Stimulated activated CD4-positive, alpha-beta T cell treated with anti-CD3 and anti-CD28 coated beads, Interleukin-1b, Interleukin-23, amount 100 ng/mL, for 24 hours (primary cell): ENCODE measurements at places on chromosomes 16 and 17.

DNA sequence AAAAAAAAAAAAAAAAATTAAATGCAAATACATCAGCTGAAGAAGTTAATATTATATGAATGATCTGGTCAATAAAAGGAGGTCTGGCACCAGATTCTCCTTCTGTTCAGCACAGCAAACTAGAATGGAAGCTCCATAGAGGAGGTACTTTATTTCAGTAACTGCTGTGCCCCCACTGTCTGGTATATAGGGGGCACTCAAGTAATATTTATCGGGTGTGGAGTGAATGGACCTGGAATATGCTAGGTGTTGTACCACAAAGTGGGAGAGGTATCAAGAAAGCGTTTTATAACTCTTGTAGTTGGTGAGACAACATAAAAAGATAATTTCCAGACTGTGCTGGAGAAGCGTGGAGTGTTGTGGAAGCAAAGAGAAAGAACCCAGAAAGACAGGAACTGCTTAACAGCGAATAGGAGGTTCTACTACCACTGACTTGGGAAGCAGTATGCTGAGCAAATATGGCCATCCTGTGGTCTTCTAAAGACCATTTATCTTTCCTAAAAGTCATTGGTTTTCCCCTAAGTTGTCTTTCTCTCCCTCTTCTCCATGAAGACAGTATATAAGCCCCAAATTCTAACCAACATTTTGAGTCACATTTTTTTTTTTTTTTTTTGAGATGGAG, 12.2 kb upstream of the PRKCA start:
- DNase-seq: no peak

GRCh38 chr17:28963055-28963611, 11.8 kb upstream of the PHF12 start:
- DNase-seq: no peak

GRCh38 chr17:72604518-72604917, 483.7 kb downstream of the SOX9 start:
- no peak for DNase-seq

- no peak for DNase-seq
These were observed 9.5 kb downstream of the CYB5D2 start for GRCh38 chr17:4152471-4152870.

DNA sequence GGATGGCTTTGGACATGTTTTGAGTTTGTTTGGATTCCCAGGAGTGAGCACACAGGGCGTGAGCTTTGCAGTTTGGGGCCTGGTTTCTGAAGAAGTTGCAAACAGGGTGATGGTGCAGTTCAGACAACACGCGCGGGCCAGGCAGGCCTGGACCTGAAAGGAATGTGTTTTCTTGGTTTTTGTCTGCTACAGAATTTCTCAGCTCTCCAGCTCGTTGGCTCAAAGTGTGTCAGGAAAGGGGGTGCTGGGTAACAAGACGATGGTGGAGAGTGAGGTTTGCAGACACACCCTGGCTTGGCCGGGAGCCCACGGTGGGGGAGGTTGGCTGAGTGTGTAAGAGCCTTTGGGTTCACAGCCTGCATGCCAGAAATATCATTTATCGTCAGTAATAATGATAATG, 82.3 kb downstream of the CMIP start:
- DNase-seq: no peak

GRCh38 chr16:49351096-49351487, 22.5 kb upstream of the C16orf78 start:
- no peak for DNase-seq

- DNase-seq: no peak
These were observed 170.4 kb downstream of the IRX3 start for GRCh38 chr16:54116124-54116655.

DNA sequence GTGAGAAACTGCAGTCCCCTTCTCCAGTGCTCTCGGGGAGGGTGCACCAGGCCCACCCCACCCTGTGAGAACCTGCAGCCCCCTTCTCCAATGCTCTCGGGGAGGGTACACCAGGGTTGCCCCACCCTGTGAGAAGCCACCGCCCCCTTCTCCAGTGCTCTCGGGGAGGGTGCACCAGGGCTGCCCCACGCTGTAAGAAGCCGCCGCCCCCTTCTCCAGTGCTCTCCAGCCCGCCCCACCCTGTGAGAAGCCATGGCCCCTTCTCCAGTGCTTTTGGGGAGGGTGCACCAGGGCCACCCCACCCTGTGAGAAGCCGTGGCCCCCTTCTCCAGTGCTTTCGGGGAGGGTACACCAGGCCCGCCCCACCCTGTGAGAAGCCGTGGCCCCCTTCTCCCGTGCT, 12.1 kb downstream of the SPATA33 start:
- DNase-seq: no peak

DNA sequence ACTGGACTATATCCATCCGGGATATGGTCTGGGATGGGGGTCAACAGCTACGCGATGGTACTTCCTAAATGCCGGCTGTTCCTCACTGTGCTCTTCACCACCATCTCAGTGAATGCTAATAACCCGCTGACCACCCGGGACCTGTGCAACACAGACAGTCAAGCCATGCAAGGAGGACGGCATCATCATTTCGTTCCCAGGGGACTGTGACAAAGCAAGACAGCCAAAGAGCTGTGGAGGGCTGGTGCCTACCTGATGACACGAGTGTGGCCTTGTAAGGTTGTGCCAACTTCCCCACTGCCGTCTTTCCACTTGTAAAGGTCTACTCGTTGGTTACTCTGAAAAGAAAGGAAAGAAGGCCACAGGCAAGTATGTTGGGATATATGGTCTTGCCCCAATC, 33.7 kb downstream of the WDR59 start:
- DNase-seq: no peak

GRCh38 chr16:30534368-30535105, at the start of gene ZNF747:
Gene ZNF747, minus strand, starts transcription at chr16:30534858. Its CDS starts 179 bp downstream, at chr16:30534679.
- peak; percentile 84 for DNase-seq

GRCh38 chr16:51008037-51008436, 143.0 kb downstream of the SALL1 start:
- no peak for DNase-seq

DNA sequence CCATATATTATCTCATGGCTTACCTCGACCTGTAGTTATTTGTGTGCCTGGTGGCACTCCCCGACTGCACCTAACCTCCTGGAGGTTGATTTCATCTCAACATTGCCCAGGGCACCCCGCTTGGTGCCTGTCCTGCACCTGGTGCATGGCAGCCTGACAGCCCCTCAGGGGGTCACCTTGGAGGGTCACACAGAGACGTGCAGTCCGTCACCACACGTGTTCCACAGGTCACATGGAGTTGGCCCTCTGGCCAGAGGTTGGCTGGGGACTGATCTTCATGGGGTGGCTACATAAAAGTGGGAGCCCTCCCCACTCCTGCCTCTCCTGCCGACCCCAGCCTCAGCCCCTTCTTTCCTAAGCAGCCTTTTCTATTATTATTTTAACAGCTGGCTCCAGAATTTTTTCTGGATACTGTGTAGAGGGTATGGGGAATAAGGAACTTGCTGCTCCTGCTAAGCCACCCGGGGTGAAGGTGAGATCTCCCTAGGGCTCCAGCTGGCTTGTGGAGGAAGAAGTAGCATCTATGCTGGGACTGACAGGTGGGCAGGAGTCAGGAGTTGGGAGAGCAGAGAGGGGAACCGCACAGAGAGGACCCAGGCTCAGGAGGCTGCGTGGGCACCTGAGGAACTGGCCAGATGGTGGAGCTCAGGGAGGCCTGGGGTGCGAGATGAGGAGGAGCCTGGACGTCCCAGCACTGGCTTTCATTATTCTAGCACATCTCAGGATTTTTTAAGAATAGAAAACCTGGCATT, 12.5 kb upstream of the NKD1 start:
- DNase-seq: no peak
